ENCODE measurements at places on chromosomes 7 and 10. TPM values are rescaled to one million over a fixed set of nuclear protein-coding genes. Genes with fewer than 3 reads are reported as not detected.

DNA sequence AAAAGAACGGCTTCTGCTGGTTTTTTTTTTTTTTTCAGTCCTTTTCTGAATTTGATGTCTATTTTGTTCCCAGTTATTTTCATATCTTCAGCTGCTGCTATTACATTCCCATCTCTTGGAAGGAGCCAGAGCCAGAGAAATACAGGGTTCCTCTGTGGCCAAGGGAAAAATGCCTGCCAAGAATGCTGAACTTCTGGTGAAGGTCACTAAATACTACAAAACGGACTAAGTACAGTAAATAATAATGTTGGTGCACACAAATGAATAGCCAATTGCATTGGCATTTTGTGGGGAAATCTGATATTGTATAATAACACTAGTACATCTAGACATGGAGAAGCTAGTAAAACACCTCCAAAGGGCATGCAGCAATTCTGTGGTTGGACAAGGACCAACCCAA lies 56.3 kb upstream of the ZEB1 start:
- no peaks in the 10 kb centered on the region for H3K4me1 ChIP-seq
- no peaks in the 10 kb centered on the region for H3K27me3 ChIP-seq
- H3K4me3 ChIP-seq, result no peak overlapping the region
- H3K36me3 ChIP-seq, result no peaks in the 10 kb centered on the region

- H3K36me3 ChIP-seq, result no peaks in the 10 kb centered on the region
- no peak overlapping the region for H3K27ac ChIP-seq
- peaks cover 2% of the 10 kb centered on the region for H3K4me1 ChIP-seq
- no peaks in the 10 kb centered on the region for H3K27me3 ChIP-seq
Measured at GRCh38 chr7:116929021-116929420, 24.3 kb upstream of the ST7 start.

- no peak overlapping the region for H3K27ac ChIP-seq
- no peaks in the 10 kb centered on the region for H3K27me3 ChIP-seq
- no peaks in the 10 kb centered on the region for H3K36me3 ChIP-seq
- no peak for DNase-seq
Measured at GRCh38 chr7:128039544-128039953, 8.3 kb upstream of the LRRC4 start.

Gene OPN1SW
- not detected for total RNA-seq

Gene PLEKHA1
- total RNA-seq, result 59.9 TPM

- H3K4me3 ChIP-seq, result no peak overlapping the region
- no peak overlapping the region for H3K27ac ChIP-seq
- no peaks in the 10 kb centered on the region for H3K36me3 ChIP-seq
- no peaks in the 10 kb centered on the region for H3K27me3 ChIP-seq
- no peak for DNase-seq
Measured at GRCh38 chr7:84107259-84107658, 87.3 kb downstream of the SEMA3A start.

DNA sequence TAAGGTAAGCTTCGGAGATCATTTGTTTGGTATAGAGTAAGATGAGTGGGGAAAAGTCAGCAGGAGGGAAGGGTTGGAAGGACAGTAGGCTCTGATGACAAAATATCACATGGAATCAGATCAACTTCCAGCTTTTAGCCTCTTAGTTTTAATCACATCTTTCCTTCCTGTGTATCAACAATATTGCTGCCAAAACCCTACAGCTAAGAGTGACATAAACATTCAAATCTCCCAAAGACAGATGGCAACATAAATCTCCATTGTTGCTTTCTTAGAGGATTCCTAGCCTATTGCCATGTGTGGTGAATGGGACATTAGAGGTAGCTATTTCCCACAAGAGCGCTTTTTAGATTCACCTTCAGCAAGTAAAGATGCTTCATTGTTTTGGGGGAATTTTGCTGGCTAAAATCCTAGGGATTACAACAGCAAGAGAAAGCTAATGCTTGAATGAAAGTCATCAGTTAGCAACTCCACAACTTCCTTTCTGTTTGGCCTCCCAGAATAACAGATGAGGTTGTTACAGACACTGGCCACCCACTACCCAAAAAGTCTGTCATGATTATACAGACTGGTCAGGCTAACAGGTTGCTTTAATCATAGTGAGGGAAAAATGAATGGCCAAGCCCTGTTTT lies 35.2 kb upstream of the FZD1 start:
- no peak for DNase-seq
- H3K36me3 ChIP-seq, result no peaks in the 10 kb centered on the region
- no peak overlapping the region for H3K4me3 ChIP-seq
- peaks cover 4% of the 10 kb centered on the region for H3K4me1 ChIP-seq

Gene FASTK
- 54.2 TPM for total RNA-seq

DNA sequence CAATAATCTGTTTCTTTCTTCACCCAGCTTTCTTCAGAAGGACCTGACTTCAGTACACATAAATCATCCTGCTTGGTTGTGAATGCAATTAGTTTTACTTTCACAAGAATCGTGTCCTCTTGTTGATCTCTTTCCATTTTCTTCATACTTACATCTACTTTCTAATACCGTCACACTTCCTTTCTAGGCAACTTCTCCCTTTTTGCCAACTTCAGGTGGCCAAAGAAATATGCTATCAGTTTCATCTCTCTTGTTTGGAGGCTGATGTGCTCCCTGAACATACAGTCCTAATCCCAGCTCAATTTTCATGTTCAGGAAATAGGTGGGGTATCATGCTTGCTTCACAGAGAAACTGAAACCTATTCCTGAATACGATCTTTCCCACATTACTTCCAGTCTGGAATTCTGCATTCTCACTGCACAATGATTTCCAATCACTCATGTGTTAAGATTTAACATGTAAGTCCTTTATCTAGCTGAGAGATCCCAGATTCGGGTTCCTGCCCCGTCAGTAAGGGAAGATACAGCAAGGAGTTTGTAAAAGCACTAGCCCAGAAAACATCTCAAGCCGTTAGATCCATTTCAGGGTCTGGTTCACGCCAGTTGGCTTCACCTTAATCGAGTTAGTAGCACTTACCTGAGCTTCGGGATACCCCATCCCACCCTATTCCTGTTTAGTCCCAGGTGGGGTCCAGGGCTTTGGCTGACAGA lies 994 bp downstream of the SLC25A28 start:
- no peak for DNase-seq
- H3K4me3 ChIP-seq, result peak overlapping the region; percentile 92
- peaks cover 31% of the 10 kb centered on the region for H3K4me1 ChIP-seq
- peak overlapping the region; percentile 99 for H3K27ac ChIP-seq
- H3K27me3 ChIP-seq, result no peaks in the 10 kb centered on the region

- H3K36me3 ChIP-seq, result peaks cover 9% of the 10 kb centered on the region
- peaks cover 52% of the 10 kb centered on the region for H3K4me1 ChIP-seq
- H3K27me3 ChIP-seq, result no peaks in the 10 kb centered on the region
- peak overlapping the region; percentile 89 for H3K27ac ChIP-seq
- no peak for DNase-seq
Measured at GRCh38 chr10:97683556-97684367, 3.3 kb downstream of the AVPI1 start.

GRCh38 chr7:106737202-106737562 lies 76.2 kb upstream of the CCDC71L start:
- no peak for DNase-seq
- no peaks in the 10 kb centered on the region for H3K27me3 ChIP-seq
- no peak overlapping the region for H3K4me3 ChIP-seq

DNA sequence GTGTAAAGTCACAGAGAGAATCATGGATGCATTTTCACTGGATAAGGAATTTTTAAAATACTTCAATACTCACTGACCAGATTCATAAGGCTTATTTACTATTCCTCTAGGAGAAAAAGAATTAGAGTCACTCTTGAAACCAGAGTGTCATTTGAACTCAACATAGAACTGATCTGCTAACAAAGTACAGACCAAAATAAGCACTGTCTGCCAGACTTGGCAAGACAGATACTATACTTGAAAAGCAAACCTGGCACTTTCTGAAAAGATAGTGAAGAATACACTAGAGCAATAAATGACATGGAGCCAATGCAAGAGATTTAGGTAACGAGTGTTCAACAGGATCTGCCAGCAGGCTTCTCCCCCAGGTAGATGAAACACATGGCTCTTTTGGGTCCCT lies 215.3 kb downstream of the CHCHD3 start:
- H3K4me3 ChIP-seq, result no peak overlapping the region
- no peak overlapping the region for H3K27ac ChIP-seq
- H3K27me3 ChIP-seq, result no peaks in the 10 kb centered on the region
- H3K4me1 ChIP-seq, result peaks cover 5% of the 10 kb centered on the region
- no peaks in the 10 kb centered on the region for H3K36me3 ChIP-seq

GRCh38 chr10:48701139-48701901 lies 16.6 kb downstream of the WDFY4 start:
- no peaks in the 10 kb centered on the region for H3K36me3 ChIP-seq
- H3K27ac ChIP-seq, result no peak overlapping the region
- no peaks in the 10 kb centered on the region for H3K27me3 ChIP-seq
- no peak overlapping the region for H3K4me3 ChIP-seq

Gene NACAD
- 2.3 TPM for total RNA-seq

- no peaks in the 10 kb centered on the region for H3K36me3 ChIP-seq
- H3K4me3 ChIP-seq, result no peak overlapping the region
- DNase-seq, result no peak
- no peaks in the 10 kb centered on the region for H3K4me1 ChIP-seq
- H3K27me3 ChIP-seq, result no peaks in the 10 kb centered on the region
Measured at GRCh38 chr10:52135101-52135500, 179.0 kb upstream of the DKK1 start.

DNA sequence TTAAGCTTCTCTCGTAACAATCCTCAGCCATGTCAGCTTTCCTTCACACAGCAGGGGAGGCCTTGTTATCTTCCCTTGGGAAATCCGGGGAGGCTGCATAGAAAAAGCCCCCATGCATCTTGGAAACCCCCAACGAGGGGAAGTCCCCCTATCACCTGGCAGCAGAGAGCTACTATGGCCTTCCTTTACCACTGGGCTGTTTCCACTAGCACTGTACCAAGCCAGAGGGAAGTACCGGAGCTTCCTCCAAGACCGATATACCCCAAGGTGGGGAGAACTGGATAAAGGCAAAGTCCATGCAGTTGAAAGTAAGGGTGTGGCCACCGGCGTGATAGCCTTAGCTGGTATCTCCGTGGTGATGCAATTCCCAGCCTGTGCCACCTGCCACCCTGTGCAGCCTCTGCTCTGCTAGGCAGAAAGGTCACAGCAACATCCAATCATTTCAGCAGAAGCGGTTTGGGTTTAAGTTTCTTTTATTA lies 4.4 kb upstream of the CLIP2 start:
- no peaks in the 10 kb centered on the region for H3K36me3 ChIP-seq
- H3K27me3 ChIP-seq, result no peaks in the 10 kb centered on the region
- H3K4me1 ChIP-seq, result peaks cover 16% of the 10 kb centered on the region
- DNase-seq, result no peak
- H3K4me3 ChIP-seq, result no peak overlapping the region

- no peak overlapping the region for H3K4me3 ChIP-seq
- H3K27ac ChIP-seq, result no peak overlapping the region
- no peaks in the 10 kb centered on the region for H3K36me3 ChIP-seq
- no peaks in the 10 kb centered on the region for H3K27me3 ChIP-seq
- H3K4me1 ChIP-seq, result peaks cover 8% of the 10 kb centered on the region
Measured at GRCh38 chr7:44961844-44962482, 16.9 kb downstream of the MYO1G start.

Gene SPDYE8
- not detected for total RNA-seq

- no peaks in the 10 kb centered on the region for H3K4me1 ChIP-seq
- H3K27me3 ChIP-seq, result no peaks in the 10 kb centered on the region
- H3K36me3 ChIP-seq, result no peaks in the 10 kb centered on the region
- H3K4me3 ChIP-seq, result no peak overlapping the region
Measured at GRCh38 chr7:19491821-19492452, 216.9 kb downstream of the POLR1F start.

Gene SORBS1
- total RNA-seq, result 50.7 TPM

- H3K4me3 ChIP-seq, result no peak overlapping the region
- no peaks in the 10 kb centered on the region for H3K36me3 ChIP-seq
- no peak for DNase-seq
- no peaks in the 10 kb centered on the region for H3K27me3 ChIP-seq
- H3K4me1 ChIP-seq, result no peaks in the 10 kb centered on the region
Measured at GRCh38 chr7:66333443-66333842, 128.3 kb downstream of the TPST1 start.

Gene MMP21
- not detected for total RNA-seq

Gene LIPN
- total RNA-seq, result 1.0 TPM

GRCh38 chr10:90227217-90227656 lies 525.8 kb downstream of the KIF20B start:
- H3K27ac ChIP-seq, result no peak overlapping the region
- H3K27me3 ChIP-seq, result no peaks in the 10 kb centered on the region
- no peak for DNase-seq
- no peaks in the 10 kb centered on the region for H3K36me3 ChIP-seq
- H3K4me3 ChIP-seq, result no peak overlapping the region
- H3K4me1 ChIP-seq, result no peaks in the 10 kb centered on the region

Gene CSTF2T
- 15.3 TPM for total RNA-seq

Gene IQUB
- 0.75 TPM for total RNA-seq

Gene KAZALD1
- total RNA-seq, result 8.4 TPM

DNA sequence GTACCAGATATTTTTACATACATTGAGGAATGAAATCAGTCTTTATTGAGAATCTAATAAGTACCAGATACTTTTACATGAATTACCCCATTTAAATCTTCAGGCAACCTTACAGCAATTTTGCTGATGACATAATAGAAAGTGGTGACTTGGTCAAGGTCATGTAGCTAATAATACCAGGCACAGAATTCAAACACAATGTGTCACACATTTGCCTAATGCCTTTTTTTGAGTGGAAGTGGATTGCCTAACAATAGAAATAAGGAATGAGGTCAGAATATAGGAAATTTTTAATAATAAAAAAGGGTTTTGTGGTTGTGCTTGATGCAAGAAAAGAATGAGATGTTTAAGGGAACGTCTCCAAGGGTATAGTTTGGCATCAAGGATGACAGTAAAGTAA lies 466.6 kb upstream of the IGFBP3 start:
- H3K27ac ChIP-seq, result no peak overlapping the region
- DNase-seq, result no peak
- no peak overlapping the region for H3K4me3 ChIP-seq
- H3K27me3 ChIP-seq, result no peaks in the 10 kb centered on the region

DNA sequence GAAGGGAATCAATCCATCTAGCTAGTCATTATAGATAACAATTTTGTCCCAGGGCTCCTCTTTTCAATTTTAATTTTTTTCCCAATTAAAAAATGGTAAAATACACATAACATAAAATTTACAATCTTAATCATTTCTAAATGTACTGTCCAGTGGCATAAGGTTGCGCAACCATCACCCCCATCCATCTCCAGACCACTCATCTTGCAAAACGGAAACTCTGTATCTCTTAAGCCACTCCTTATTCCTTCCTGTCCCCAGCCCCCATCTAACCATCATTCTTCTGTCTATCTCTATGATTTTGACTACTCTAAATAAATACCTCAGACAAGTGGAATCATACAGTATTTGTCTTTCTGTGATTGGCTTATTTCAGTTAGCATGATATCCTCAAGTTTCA lies 46.1 kb upstream of the RAB18 start:
- no peaks in the 10 kb centered on the region for H3K36me3 ChIP-seq
- H3K4me1 ChIP-seq, result no peaks in the 10 kb centered on the region
- H3K27ac ChIP-seq, result no peak overlapping the region

Gene TEX47
- not detected for total RNA-seq

All from upper lobe of right lung (tissue), 1 donor.